Fibroblast of mammary gland (primary cell): ENCODE measurements at places on chromosomes 3 and 15.

DNA sequence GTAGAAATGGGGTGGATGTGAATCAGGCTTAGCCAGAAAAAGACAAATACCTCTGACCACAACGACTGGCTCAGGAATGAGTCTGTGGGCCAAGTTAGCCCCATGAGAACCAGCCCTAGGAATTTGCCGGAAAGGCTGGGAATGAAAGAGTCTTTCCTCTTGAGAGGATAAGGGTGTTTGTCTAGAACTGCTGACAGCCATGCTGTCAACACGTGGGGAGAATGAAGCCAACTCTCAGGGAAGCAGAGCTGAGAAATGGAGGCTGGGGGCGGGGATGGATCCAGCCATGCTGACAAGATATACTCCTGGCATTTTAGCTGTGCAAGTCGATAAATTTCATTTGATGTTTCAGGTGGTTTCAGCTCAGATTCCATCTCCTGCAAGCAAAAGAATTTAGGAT lies 10.6 kb upstream of the SLC6A1 start:
- peak; percentile 19 for DNase-seq

DNA sequence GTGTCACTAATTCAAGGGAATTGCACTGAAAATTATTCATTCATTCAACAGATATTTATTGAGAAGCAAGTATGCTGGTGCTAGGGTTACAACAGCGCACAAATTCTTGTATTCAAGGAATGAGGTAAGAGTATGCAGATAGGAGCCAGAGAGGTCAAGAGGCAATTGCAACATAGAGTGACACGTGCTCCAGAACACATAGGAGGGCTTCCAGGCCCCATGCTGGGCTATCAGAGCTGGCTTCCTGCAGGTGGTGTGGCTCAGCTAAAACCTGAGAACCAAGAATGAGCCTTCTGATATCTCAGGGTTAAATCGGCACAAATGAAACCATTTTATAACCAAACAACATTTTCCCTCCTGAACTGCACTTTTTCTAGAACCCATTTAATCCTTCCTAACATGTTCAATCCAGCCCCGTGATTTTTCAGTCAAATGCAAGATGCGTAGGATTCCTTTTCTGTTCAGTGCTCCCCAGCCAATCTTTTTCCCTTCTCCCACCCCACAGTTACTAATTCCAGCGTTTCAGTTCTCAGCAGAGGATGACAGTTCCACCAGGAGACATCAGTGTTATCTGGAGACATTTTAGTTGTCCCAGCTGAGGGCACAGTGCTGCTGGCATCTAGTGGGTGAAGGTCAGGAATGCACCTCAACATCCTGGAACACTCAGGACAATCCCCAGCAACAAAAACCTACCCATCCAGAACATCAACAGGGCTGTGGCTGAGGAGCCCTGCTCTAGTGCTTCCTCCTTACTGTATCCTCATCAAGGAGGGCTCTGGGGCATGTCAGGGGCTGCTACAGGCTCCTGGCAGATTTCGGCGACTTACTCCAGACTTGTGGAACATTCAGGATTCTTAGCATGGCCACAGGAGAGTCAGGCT lies 13.1 kb downstream of the CCR5AS start:
- DNase-seq, result peak; percentile 48

DNA sequence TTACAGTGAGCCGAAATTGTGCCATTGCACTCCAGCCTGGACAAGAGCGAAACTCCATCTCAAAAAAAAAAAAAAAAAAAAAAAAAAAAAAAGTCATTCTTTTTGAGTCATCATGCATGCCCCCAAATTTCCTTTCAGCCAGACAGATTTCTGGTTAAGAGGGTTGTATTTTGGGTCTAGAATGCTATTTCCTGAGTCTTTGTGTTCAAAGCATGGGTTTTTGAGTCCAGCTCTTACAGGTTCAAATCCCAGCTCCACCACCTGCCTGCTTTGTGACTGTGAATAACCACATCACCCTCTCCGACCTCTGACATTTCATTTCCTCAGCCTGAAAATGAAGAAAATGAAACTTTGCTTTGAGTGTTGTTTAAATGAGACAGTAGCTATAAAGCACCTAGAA lies 9.3 kb upstream of the C15orf61 start:
- DNase-seq, result no peak

GRCh38 chr3:2589336-2589969 lies 490.8 kb downstream of the CNTN4 start:
- DNase-seq, result no peak

GRCh38 chr3:126446791-126447190 lies 28.9 kb downstream of the ZXDC start:
- DNase-seq, result no peak

DNA sequence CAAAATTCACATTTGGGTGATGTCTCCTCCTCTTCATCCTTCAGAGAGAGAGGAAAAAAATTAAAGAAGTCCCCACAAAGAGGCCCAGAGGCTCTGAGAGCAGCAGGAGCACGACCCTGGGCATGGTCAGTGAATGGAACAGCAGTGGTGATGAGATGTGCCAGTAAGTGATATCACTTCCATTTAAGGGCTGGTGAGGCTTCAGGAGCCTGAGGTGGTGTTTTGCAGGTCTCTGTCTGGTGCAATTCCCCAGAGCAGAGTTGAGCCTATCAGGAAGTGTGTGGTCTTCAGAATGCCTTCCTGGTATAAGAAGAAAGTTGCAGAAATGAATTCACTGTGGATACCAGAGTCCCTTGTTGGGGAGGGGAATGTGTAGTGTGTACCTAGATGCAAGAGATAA lies 21.4 kb downstream of the ERICH6 start:
- no peak for DNase-seq

DNA sequence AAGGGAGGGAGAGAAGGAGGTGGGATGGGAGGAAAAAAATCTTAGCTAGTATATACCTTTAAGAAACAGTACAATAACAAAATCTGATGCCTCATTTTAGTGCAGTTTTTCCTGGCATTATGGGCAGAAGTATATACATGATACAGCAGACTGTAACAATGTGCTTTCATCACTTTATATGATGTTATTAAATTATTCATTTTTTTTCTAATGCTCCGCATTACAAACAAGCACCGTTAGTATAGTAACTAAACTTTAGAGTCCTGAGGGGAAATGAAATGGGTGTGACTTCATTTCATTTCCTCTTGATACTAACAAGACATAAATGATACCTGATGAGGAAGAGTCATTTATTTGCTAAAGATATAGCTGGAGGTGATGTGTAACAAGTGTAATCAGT lies 325.3 kb downstream of the ZNF385D start:
- DNase-seq, result no peak

- no peak for DNase-seq
These were observed 7.2 kb downstream of the SSUH2 start for GRCh38 chr3:8637348-8637747.

DNA sequence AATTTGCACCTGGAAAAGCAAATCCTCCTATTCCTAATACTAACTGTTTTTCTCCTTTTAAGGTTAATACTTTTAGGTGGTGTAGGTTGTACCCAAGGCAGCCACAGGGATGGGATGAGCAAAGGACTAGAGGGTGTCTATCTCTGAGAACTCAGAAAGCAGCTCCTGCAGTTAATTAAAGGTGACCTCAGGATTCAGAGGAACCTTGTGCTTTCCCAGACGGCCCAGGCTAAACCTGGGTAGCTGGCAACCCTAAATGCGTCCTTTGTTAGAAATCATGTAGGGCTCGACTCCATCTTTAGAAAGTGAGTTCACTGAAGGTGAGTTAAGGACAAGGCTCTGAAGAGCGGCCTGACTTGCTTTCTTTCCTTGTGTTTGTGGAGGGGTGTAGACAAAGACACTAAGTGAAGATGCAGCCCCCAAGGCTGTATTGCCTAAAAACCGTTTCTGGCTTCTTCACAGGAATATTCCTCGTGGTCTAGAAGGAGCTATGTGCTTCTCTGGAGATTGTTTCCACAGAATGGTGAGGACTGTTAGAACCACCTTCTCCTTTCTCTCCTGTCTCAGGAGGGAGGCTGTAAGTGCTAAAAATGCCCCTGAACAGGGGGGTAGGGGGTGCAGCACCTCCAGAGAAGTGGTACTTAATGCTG lies 14.9 kb downstream of the FNDC3B start:
- DNase-seq, result no peak

- DNase-seq, result peak; percentile 53
These were observed 134.5 kb downstream of the FBN1 start for GRCh38 chr15:48510976-48511375.

DNA sequence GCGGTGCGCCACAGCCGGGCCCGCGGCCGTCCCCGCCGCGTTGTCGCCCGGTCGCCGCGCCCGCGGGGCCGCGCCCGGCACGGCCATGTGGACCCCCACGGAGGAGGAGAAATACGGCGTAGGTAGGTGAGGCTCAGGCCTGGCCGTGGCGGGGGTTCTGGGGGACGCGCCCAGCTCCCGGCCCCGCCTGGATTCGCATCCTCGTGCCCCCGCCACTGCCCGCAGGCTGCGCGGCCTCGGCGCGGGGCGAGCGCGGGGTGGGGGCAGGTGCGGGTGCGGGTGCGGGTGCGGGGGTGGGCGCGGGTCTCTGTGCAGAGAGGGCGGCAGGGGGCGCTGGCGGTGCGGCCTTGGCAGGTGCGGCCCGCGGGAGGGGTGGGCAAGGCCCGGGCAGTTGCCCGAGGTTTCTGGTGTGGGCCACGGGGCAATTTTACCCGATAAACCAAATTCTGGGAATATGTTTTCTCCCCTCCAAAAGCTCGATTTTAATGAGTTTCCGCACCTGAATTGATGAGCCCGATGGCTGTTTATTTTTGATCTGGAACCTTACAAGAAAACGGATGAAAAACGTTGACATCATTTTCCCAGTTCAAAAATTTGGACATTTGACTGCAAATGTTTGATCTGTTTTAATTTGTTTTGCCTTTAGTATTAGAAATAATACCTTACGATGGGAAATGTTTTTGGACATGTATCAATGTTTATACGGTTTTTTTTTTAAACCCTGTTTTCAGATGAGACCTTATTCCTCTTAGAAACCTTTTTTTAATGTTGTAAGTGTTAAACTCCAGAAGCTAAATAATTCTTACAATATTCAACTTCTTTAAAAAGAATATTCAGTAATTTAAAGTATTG lies 678 bp downstream of the DOCK3 start:
- no peak for DNase-seq

DNA sequence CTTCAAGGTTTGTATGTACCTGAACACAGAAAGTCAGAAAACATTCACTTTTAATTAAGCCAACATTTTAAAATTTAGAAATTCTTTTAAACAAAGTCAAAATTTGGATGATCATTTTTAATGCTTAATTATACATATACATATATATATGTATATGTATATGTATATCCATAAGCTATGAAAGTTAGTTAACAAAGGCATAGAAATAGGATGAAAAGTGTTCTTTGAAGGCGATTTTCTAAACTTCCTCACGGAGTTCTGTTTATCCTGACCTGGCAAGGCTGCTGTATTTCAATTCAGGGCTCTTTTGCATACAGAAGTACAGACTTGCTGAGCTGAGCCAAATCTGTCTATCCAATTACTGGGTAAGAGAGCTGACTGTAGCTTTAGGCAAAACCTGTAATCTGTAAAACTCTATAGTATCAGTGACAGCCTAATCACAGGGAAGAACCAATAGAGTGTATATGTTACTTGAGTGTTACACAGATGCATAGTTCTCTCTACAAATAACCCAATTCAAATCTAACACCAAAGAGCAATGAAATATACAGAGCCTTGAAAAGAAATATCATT lies 32.1 kb upstream of the THRB start:
- DNase-seq, result no peak

GRCh38 chr3:190229632-190230424 lies 92.4 kb downstream of the CLDN1 start:
- DNase-seq, result peak; percentile 29

DNA sequence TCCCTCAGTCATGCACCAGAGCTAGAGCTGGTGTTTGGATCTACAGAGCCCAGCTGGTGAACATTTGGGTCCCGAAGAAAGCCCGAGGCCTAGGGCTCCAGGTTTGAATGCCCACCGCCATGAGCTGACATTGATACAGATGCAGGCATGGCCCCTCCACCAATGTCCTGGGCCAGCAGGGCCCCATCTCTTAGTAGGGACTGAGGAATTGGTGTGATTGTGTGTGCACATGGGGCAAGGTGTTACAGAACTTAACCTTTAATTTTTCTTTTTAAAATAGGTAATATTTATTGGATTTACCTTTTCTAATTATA lies 11.0 kb downstream of the PODXL2 start:
- DNase-seq, result no peak

- DNase-seq, result peak; percentile 97
These were observed 118.7 kb downstream of the RPL22L1 start for GRCh38 chr3:170751083-170751898.

GRCh38 chr15:56051676-56052075 lies 58.3 kb upstream of the NEDD4 start:
- no peak for DNase-seq

GRCh38 chr3:72439321-72440183 lies 408.7 kb downstream of the SHQ1 start:
- DNase-seq, result no peak

DNA sequence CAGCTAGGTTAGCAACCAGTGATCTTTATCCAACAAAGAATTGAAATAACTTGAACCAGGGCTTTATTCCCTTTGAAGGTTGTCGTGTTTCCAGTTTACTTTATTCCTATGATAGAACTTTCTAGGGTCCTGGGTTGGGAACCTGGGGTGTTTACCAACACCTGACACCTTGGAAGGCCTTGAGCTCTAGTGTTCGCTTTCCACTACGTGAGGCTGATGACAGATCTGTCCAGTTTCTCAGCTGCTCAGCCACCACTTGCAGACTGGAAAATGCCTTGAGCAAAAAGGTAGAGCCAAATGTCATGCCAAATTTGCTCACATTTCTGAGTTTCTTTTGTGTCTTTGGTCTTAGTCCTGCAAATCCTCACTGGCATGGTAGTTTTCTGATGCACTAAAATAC lies 227.2 kb downstream of the ADAMTSL3 start:
- DNase-seq, result no peak

DNA sequence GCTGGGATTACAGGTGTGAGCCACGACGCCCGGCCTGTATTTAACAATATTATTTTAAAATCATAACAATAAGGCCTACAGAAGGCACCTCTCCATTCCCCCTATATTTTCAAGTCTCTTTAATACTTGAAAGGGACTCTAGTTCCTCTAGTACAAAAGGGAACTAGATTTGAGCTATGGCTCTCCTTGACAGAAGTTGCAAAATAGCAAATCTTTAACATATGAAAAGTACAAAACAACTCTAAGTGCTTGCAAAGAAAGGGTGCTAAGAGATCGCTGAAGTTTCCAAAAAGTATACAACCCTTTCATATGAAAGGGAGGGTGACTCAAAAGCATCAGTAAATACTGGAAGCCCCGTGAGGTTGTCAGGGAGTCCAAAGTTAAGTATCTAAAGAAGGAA lies 23.8 kb downstream of the AP3S2 start:
- DNase-seq, result no peak

- no peak for DNase-seq
These were observed 39.1 kb downstream of the MESD start for GRCh38 chr15:80950291-80951078.

- DNase-seq, result no peak
These were observed 81.0 kb upstream of the ZPLD1 start for GRCh38 chr3:102353805-102354204.

GRCh38 chr3:55476515-55476914 lies 10.6 kb downstream of the WNT5A start:
- peak; percentile 90 for DNase-seq
